ENCODE measurements at places on chromosomes 11 and 22.

DNA sequence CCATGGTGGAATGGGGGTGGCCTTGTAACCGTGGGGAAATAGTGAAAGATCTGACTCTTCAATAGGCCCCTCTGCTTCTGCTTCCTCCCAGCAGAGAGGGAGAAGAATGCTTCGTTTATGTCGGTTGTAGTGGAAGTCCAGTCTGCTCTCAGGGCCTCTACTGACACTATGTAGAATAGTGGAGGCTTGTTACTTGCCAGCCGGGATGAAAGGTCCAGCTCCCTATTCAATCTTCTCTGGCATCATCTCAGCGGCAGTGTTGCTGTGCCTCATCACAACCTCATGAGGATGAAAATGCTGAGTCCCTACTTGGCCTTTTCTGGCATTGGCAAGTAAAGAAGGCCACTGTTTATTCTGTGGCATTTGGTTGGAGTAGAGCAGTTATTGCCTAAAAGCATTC, 820.9 kb upstream of the TENM4 start:
- no peak for DNase-seq

GRCh38 chr11:112321501-112322172, 61.0 kb upstream of the PLET1 start:
- no peak for DNase-seq

- no peak for DNase-seq
Observed at GRCh38 chr11:35946766-35947165, 2.9 kb downstream of the LDLRAD3 start.

DNA sequence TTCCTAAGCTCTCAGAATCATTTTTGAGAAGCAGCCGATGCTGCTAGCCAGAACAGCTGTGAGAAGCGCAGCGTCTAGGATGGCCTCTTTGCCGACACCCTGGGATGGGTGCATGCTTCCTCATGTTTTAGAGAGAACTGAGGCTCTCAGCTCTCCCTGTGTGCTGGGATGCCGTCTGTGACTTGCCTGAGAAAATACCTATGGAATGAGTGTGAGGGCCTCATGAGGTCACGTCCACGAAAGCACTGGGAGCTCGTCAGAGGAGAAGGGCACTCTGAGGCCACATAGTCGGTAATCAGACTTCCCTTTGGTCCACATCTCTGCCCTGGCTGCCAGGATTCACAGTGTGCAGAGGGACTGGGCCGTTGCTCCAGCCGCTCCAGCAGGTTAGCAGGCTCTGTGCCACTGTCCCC, 54.7 kb downstream of the MICAL3 start:
- no peak for DNase-seq

GRCh38 chr11:15195454-15196200, 80.9 kb downstream of the INSC start:
- no peak for DNase-seq

DNA sequence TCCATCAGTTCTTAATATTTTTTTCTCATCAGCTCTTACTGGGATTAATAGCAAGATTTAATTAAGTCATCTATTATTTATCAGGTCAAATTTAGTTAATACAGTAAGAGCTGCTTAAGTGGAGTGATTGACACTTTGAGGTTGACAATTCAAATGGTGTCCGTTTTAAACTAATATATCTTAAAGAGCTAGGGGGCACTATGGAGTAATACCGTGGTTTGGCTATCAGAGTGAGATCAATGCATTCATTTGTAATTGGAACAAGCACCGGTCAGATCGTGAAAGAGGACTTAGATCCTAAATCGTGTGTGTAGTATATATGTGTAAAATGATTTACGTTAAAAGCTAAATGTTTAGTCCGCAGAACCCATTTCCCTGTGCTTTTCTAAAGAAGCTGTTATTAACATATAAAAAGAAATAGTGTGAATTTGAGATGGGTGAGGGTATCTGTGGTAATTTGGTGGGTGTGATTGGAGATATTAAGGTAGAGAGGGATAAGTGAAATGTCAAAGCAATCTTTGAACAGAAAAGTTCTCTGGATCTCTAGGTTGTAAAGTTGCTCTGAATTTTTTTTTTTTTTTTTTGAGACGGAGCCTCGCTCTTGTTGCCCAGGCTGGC, 2.3 kb downstream of the SIK2 start:
- DNase-seq, result peak; percentile 47

DNA sequence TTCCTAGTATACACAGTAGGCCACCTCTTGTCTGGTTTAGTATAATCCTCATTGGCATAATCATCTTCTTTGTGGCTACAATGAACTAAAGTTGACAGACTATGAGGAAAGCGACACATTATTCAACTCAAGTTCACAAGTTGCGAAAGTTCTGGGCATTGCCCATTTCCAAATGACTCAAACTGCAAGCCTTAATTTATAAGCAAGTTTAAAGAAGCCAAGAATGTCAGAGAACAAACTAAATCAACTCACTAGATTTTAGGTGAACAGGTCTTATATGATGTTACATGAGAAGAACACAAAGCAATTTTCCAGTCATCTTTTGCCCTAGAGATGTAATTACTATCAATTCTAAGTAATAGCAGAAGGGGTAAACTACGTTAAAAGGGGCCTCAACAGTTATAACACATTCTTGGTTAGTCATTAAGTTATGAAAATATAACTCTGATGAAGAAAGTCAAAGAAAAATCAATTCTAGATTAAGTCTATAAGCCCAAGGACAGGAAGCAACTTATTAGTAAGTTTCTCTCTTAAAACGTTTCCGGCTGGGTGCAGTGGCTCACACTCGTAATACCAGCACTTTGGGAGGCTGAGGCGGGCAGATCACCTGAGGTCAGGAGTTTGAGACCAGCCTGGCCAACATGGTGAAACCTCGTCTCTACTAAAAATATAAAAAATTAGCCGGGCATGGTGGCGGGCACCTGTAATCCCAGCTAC, 21.5 kb downstream of the PICALM start:
- no peak for DNase-seq

- DNase-seq, result no peak
Observed at GRCh38 chr11:92453055-92453454, 228.4 kb downstream of the FAT3 start.

- DNase-seq, result no peak
Observed at GRCh38 chr11:13434247-13435205, 28.5 kb downstream of the BTBD10 start.

DNA sequence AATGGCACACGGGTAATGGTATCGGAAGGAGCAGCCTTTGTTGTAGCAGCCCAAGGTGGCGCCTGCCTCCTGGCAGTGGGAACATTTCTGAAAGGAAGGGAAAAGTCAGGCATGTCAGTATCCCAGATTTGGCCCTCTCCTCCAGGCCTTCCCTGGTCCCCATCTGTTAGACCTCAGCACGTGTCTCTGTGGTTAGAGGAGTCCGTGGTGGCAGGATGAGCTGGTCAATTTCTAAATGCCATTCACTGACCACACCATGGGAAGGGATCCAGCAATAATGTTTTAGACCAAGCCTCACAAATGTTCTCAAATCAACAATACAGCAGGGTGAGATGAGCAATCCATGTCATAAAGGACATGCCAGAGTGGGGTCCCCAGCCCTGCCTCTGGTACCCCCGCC, 49.0 kb upstream of the CYP2D6 start:
- DNase-seq, result no peak

DNA sequence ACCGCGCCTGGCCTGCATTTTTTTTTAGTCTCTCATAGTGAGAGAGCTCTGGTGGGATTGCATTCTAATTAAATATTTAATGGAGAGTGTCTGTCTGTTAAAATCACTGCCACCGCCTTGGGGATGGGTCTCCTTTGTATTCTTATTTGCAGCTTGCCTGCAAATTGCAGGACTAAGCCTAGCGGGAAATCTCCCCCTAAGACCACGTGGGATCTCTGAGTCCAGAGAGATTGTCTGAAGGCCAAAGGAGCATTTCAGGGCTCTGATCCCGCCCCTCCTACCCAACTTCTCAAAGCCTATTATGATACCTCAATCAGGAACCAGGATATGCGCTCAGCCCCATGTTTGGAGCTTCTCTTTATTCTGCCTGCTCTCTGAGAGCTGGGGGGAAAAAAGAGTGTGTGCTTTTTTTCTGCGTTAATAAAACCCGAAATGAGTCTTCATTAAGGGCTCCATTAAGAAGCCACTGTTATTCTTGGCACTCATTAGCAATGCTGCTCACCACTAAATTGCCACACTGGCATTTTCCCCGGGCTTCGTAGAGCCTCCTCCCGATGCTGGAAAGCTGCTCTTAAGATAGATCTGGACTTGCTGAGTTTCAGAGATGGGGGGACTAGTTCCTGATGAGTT, 92.9 kb upstream of the THY1 start:
- DNase-seq, result no peak

DNA sequence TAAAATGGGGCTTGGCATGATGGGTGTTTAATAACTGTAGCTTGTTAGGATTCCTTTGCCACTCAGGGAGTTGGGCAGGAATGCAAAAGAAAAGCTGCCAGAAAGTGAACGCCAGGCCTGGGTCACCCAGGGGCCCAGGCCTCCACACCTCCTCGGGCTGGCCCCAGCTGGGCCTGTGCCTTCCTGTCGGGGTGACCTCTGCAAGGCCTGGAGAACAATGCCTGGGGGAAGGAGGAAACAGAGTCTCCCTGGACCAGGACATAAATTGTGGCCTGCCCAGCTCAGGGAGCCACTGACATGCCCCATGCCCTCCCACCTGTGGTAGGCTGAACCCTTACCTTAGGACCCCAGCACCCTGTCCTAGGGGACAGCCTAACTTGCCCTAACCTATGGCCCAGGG, 21.9 kb downstream of the MN1 start:
- DNase-seq, result no peak

DNA sequence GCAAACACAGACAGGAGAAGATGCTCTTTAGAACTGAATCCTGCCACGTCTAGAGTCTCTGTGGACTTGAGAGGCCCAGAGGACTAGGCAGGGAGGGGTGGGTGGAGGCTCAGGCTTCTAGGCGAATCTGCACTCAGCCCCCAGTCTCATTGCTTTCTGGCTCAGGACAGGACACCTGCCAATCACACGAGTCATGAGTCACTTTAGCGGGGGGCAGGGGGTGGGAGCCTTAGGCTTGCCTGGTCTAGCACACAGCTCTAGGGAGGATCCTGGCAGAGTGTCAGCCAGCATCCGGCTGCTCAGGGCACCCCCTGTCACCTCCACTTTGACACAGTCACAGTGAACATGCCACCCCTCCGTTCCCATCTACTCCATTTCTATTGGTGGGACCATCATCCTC, 167.7 kb downstream of the CEP164 start:
- no peak for DNase-seq

DNA sequence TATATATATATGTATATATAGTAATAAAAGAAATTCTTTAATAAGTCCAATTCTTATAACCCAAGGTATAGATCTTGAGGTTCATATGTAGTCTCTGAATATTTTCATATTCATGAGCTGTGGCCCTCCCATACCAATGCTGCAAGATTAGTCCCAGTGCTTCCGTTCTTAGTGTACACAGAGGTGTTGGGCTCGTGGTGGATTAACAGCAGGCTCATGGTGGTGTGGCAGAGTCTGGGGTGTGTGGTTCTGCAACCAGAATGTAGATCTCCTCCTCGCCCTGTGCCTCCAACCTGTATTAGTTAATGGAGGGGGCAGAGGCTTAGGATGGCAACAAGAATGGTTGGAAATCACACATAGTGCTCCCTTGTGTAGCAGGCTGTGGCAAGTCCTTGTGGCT, 16.8 kb downstream of the PRDM10 start:
- no peak for DNase-seq

GRCh38 chr11:133834682-133835592, 10.4 kb downstream of the SPATA19 start:
- peak; percentile 4 for DNase-seq

- DNase-seq, result no peak
Observed at GRCh38 chr11:120011836-120012235, 126.1 kb downstream of the TRIM29 start.

GRCh38 chr11:26777372-26777808, 55.5 kb upstream of the SLC5A12 start:
- no peak for DNase-seq

DNA sequence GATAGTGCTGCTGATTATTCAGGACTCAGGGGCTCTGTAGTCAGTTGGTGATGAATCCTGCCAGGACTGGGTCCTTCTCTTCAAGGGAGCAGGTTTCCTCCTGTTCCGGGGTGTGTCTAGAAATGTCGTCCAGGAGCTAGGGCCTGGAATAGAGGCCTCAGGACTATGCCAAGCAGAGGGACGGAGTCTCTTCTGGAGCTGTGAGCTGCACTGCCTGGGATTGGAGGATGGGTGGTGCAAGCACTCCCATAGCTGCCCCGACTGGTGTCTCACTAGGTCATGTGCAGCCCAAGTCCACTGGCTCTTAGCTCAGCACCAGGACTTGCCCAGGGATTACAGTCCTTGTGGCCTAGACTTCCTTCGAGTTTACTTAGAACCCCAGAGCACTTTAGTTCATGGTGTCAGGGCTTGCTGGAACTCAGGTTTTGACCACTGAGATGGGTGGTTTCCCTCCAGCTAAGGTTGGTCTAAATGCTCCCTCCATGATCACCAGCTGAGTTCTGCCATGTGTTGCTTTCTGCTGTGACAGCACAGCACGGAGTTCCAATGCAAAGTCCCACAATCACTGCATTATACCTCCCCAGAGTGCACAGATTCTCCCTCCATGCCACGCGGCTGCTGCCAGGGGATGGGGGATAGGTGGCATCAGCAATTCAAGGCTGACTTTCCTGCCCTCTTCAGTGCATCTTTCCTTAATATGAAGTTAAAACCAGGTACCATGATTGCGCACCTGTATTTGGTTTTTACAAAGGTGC, 42.6 kb upstream of the SHANK2 start:
- no peak for DNase-seq

DNA sequence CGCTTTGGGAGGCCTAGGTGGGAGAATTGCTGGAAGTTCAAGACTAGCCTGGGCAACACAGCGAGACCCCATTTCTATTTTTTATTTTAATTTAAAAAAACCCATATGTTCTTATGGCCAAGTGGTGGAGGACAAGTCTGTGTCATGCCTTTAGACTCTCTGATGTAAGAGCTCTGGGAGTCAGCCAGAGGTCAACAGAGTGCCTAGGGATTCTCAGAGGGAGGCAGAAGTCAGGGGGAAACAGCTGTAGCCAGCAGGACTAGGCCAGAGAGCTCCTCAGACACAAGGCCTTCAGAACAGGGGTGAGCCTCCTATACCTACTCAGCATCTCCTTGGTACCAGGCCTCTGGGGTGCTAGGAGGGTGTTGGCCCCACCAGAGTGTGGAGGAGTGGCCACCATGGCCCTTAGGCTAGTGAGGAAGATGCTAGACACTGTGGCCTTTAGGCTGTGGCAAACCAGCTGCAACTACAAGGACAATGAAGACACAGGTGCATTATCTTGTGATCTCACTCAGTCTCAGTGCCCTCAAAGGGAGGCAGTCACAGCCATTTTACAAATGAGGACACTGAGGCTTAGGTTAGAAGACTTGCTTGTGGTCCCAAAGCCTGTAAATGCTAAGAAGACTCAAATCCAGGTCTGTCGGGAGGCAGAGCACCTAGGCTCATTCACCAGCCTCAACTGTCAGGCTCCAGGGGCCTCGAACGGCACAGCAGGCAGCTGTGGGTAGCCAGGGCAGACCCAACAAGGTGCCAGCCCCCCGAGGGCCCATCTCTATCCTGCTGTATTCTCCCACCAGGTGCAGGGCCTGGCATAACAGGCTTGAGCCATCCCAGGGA, 5.0 kb downstream of the ZP1 start:
- no peak for DNase-seq

DNA sequence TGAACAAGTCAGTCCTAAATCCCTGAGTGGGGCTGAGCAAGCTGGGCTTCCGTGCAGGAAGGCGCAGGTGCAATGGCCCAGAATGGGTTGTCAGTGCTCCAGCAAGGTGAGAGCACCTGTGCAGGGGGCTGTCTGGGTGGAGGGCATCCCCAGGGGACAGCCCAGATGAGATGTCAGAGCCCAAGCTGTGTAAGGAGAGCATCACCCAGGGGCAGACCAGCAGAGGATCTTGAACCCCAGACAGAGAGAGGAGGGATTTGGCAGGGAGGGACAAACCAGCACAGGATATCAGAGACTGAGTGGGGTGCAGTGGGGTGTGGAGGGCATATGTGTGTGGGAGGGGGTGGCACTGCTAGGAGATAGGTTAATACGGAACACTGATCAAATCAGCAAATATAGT, 114.9 kb upstream of the TMEM45B start:
- DNase-seq, result no peak
